Peyer's patch (tissue), 4 donors: ENCODE measurements at places on chromosomes 3 and 15. TPM values are rescaled to one million over a fixed set of nuclear protein-coding genes. Genes with fewer than 3 reads are reported as not detected.
A peak's percentile ranks its signal among the peaks of the same experiment; 100 is the strongest.

The LMAN1L gene
- not detected for total RNA-seq

The CADM2 gene
- total RNA-seq, result 1.8 TPM

The PP2D1 gene
- not detected for total RNA-seq

DNA sequence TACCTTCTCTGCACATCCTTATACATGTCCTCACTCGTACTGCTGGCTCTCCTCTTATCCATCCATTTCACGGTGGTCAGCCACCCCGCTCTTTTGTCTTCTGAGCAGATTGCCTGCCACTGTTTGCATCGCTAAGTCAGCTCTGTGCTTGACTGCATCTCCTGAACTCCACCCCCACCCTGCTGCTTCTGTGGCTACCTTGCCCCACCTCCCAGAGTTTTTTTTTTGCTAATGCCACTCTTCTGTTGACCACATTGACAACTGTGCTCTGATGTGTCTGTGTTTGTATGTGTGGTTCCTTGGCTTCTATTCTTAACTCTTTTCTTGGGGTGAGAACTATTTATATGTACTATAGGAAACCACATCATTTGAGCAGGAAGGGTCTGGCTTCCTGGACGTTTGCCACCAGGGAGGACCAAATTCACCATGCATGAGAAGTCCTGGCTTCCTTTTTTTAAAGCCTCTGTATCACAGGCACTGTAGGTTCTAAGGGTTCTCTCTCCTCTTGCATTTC, 12.8 kb upstream of the MTMR10 start:
- peak; percentile 70 for DNase-seq

GRCh38 chr3:46535746-46536145, 30.4 kb downstream of the LRRC2 start:
- DNase-seq, result no peak

DNA sequence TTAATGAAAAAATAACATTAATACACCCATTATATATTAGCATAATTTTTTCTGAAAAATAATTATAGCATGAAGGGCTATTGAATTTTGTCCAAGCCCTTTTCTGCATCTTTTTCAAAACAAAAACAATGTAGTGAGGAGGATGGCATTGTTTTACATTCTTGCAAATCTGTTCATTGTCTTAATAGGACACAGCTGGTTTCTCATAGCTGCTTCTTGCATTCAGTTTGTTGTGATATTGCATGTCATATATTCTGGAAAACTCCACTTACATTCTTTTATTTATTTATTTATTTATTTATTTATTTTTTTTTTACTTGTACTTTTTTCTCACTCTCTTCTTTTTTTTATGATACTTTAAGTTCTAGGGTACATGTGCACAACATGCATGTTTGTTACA, 107.4 kb downstream of the NR1D2 start:
- no peak for DNase-seq

- DNase-seq, result no peak
These were observed 106.0 kb upstream of the NUDT16 start for GRCh38 chr3:131275556-131275955.

DNA sequence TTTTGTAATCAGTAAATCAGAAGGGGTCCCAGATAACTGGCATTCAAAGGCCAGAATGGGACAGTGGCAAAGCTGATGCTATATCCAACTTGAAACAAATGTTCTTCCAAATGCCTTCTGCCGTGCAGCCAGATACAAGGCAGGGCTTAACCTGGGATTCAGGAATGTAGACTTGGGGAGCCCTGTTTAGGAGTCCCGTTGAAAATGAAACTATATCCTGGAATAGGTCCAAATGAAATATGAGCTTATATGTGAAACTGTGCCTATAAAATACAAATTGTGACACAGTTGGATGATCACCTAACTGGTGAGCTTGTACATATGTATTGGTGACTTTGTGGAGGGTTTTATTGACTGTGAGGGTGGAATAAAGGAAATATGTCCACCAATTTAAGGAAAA, 28.7 kb downstream of the FRMD4B start:
- no peak for DNase-seq
